ENCODE measurements at places on chromosomes 16 and 17.

DNA sequence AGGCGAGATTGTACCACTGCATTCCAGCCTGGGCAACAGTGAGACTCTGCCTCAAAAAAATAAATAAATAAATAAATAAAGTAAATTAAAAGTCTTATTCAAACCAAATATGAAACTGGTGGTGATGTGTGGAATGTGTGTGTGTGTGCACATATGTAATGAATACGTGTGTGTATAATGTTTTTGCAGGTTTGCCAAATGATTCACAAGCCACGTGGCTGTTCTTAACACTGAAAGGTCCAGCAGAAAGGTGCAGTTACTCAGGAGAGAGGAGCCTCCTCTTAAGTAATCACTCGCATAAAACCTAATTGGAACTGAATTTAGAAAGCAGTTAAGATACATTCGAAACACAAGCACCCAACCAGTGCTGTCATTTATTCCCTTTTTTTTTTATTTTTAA, 22.9 kb downstream of the GDE1 start:
- no peak for DNase-seq

- DNase-seq: no peak
Observed at GRCh38 chr16:78177218-78177617, 77.8 kb downstream of the WWOX start.

DNA sequence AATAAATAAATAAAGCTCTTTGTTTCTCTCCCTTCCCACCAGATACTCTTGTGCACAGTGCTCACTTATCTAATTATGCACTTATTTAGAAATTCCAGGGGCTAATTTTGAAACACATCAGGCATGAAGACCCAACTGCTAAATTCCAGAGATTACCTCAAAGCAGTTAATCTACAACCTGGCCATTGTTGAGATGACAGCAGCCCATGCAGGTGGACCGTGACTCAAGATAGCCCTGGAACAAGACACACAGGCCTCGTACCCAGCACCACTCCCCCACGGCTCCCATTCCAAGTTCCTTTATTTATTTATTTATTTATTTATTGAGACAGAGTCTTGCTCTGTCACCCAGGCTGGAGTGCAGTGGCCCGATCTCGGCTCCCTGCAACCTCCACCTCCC, 60.1 kb upstream of the NPEPPS start:
- DNase-seq: no peak

GRCh38 chr16:2086106-2086742, 38.4 kb downstream of the TSC2 start:
- no peak for DNase-seq

DNA sequence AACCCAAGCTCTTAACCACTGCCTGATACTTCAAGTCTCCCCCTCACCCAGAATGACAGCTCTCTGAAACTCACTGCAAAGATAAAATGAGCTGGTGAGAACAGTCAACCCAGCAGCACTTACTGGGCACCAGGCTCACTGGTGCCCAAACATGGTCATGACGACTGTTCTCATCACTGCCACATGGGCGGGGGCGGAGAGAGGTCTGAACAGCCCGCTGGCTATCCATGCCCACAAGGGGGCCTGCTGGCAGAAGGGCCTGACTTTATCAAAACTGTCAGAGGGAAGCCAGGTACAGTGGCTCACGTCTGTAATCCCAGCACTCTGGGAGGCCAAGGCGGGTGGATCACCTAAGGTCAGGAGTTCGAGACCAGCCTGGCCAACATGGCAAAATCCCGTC, 4.0 kb downstream of the MYBBP1A start:
- no peak for DNase-seq

GRCh38 chr17:66706851-66707450, 128.0 kb upstream of the CACNG5 start:
- DNase-seq: no peak

DNA sequence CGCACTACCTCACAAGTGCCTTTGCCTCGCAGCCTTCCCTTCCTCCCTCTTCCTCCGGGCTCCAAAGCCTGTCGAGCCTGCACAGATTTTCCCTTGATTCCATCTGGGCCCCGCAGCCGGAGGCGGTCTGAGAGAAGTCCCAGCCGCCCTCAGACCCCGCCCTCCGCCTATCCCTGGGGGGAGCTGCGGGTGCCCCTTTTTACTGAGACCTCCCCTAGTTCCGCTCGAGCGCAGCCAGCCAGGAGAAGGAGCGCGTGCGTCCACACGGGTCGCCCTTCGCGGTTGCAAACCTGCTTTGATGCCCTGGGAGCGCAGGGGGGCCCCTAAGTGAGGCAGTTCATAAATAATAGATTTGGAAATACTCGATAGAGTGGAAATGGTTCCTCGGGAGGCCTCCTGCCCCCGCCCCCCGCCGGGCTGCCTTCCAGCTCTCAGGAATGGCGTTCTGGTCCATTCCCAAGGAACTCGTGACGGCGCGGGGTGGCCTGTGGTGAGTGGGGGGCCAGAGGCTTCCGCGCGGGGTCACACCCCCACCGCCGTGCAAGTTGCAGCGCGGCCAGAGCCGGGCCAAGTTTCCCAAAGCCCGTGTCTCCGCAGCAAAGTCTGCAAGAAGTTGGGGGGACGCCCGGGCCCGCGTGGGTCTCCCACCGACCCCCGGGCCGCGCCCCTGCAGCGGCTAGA, 610 bp downstream of the C16orf74 start:
- DNase-seq: no peak

DNA sequence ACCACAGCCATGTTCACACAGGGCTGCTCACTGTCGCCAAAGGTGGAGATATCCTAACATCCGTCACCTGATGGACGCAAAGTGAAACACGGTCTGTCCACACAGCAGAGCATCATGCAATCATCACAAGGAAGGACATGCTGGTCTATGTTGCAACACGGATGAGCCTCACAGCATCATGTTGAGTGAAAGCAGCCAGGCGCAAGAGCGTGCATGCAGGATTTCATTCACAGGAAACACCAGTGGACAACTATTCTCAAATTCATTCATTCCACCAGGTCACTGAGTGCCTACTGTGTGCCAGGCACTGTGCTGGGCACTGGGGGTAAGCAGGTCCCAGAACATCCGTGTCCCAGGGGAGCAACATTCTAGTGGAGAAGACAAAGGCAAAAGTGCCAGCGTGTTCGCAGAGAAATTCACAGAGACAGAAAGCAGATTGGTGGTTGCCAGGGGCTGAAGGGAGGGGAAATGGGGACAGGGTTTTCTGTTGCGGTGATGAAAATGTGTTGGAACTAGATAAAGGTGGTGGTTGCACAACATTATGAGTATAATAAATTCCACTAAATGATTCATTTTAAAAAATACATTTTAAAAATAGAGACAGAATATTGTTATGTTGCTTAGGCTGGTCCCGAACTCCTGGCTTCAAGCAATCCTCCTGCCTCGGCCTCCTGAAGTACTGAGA, 22.7 kb upstream of the KCNJ12 start:
- DNase-seq: no peak

GRCh38 chr17:50560185-50560824, at the start of gene CACNA1G:
TSS of gene CACNA1G (plus strand) at chr17:50560715. CDS start at chr17:50561460, 745 bp downstream.
- peak; percentile 48 for DNase-seq

DNA sequence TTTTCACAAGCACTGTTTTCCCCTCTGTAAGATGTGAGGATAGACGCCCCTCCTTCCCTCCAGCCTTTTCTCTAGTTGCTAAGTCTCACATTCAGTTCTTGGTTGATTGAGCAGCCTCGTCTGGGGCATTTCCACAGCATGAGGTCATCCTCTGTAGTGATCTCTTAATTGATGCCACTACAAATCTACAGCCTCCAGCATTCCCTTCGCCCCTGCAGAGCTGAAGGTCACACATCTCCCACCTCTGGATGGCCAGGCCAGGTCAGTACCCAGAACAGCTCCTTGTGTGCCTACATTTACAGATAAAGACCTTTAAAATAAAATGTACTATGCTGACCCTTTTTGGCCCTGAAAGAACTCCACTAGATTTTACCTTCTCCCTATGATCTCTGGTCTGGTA, 32.5 kb upstream of the CDH11 start:
- no peak for DNase-seq

DNA sequence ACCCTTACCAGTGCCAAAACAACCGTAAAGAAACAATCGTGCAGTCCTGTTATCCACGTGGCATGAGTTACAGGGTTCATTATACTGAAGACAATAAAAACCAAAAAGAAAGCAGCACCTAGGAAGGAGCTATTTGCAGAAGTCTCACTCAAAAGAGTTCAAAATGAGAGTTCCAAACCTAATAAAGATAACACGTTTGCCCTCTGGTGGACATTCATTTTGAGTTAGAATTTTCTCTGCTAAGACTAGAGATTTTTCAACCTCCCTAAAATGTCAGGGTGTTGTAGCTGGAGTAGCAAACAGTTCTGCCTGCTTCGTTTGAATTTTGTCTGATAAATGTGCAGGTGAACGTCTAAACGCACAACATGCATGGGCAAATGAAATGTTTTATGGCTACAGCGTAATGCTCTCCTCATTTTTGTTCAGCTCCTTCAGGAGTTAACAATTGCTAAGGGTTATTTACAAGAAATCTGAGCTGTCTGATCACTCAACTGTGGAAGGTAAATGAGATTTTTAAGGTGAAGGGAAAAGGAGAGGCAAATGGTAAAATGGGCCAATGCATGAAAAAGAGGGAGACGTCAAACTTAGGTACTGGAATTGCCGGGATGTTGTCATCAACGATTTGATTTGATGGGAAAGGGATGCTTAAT, 1067.9 kb upstream of the EEF2KMT start:
- DNase-seq: no peak

DNA sequence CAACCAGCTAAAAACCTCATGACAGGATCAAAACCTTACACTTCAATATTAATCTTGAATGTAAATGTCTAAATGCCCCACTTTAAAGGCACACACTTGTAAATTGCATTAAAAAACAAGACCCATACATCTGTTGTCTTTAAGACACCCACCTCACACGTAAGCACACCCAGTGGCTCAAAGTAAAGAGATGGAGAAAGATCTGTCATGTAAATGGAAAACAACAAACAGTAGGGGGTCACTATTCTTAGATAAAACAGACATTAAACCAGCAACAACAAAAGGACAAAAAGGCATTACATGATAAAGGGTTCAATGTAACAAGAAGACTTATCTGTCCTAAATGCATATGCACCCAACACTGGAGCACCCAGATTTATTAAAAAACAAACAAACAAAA, 35.6 kb downstream of the SDR42E1 start:
- no peak for DNase-seq

GRCh38 chr17:76261421-76262215, 3.5 kb upstream of the UBALD2 start:
- no peak for DNase-seq

- DNase-seq: no peak
Observed at GRCh38 chr17:72165192-72165866, 44.5 kb downstream of the SOX9 start.

- DNase-seq: peak; percentile 75
Observed at GRCh38 chr16:3175157-3176093, 12.6 kb upstream of the OR1F1 start.

GRCh38 chr16:12433691-12434390, 369.8 kb downstream of the CPPED1 start:
- no peak for DNase-seq

DNA sequence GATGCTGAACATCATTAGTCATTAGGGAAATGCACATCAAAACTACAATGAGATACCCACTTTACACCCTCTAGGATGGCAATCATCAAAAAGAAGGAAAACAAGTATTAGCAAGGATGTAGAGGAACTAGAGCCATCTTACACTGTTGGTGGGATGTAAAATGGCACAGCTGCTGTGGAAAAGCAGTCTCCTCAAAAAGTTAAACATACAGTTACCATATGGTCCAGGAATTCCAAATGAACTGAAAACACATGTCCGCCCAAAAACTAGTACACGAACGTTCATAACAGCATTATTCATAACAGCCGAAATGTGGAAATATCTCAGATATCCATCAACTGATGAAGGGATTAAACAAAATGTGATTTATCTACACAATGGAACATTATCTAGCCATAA, 7.0 kb downstream of the FBF1 start:
- no peak for DNase-seq

- no peak for DNase-seq
Observed at GRCh38 chr16:19008245-19009169, 24.8 kb downstream of the TMC7 start.

GRCh38 chr16:65688301-65688700, 566.4 kb upstream of the CDH11 start:
- no peak for DNase-seq

- no peak for DNase-seq
Observed at GRCh38 chr16:77686385-77686784, 35.9 kb upstream of the NUDT7 start.

DNA sequence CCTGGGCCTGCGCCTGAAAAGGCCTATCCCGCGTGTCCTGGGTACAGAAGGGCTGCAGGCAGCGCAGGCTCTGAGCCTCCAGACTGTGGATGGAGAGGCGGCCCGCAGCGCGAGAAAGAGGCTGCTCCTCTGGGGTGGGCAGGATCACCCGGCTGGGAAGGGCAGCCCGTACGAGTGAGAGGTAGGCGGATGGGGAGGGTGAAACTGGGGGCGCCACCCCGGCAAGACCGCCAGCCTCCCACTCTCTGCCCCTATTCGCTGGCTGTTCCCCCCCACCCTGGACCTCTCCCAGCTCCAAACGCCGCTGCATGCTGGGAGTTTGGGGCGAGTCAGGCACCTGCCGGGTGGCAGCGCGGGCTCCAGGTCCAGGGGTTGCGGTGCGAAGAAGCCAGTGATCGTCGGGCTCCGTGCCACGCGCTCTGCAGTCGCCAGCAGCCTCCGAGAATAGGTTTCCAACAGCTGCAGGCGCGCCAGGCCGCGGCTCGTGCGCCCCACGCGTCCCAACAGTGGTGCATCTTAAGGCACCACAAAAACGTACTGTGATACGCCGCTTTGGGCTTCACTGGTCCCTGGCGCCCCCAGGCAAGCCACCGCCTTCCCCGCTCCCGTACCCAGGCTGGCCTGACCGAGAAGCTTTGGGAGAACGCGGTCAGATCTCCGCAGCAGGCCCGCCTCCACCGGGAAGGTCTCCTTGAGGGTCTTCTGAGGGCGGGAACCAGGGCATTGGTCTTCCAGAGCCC, 1.1 kb downstream of the NOXO1 start:
- no peak for DNase-seq

GRCh38 chr16:69217433-69217832, 30.5 kb downstream of the SNTB2 start:
- DNase-seq: no peak

DNA sequence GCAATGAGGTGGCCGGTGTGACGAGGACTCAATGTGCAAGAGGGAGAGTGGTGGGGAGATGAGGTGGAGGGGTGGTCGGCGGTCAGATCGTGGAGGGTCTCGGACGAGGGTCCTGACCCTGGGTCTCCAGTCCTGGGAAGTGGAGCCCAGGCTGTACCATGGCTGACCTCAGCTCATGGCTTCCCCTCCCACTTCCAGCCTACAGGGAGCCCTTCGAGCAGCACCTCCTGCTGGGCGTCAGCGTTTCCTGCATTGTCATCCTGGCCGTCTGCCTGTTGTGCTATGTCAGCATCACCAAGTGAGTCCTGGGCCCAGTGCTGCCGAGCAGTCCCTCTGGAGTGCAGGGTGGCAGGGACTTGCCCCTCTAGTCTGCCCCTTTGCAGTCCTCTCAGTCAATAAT, 41.8 kb downstream of the IL4R start:
- peak; percentile 6 for DNase-seq

- DNase-seq: no peak
Observed at GRCh38 chr16:57409870-57410587, 5.5 kb downstream of the CCL17 start.
